ENCODE measurements at places on chromosomes 3 and 15.

DNA sequence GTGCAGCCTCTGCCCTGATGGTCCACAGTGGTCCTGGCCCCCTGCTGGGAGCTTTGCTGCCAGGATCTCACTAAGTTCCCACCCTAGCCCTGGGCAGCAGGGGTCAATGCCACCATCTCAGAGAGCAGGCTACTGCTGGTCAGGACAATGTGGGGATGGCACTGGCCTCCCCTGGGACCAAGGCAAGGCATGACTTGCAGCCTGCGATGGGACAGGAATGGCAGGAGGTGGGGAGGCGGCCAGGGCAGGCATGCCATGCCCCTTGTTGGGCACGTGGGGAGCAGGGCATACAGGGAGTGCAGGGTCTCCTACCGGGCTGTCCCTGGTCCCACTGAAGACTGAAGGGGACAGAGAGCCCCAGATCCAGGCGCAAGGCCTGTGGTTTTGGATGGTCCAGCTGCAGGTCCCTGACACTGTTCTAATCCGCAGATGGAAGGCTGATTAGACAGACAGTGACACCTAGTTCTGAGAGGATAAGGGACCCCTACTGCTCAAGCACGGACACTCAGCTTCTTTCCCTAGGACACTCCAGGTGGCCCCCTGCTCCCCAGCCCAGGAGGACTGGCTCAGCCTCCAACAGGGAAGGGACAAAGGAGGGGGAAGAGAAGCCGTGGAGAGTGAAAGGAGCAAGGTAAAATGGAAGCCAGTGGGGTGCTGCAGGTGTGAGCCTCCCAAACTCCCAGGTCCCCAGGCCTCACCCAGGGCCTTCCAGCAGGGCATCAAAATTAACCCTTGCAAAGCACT is 69.2 kb upstream of the RPL32 start:
- no peak for DNase-seq

DNA sequence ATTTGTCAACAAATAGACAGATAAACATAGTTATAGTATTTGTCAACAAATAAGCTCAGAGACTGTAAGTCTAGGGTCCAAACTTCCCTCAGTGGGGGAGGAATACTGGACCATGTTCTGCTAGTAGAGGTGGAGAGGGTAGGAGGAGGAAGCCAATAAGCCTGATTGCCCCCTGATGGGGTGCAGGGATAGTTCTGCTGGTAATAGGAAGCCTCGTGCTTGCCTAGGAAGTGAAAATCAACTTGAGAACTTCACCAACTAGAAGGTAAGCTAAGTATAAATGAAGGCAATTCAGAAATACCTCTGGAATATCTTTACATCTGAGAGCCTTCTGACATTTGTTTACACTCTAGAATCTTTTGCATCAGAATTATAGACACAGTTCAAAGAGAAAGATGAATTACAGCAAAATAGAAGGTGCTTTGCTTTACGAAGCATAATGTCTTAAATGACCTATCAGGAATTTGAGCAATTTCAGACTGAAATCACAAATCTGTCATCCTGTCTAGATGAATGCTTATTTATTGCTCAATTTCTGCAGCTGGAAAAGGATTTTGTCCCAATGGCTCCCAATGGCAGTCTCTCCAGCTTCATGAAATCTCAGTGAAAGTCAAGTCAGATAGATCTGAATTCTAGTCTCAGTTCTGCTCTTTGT is 225.6 kb upstream of the TBC1D5 start:
- no peak for DNase-seq

DNA sequence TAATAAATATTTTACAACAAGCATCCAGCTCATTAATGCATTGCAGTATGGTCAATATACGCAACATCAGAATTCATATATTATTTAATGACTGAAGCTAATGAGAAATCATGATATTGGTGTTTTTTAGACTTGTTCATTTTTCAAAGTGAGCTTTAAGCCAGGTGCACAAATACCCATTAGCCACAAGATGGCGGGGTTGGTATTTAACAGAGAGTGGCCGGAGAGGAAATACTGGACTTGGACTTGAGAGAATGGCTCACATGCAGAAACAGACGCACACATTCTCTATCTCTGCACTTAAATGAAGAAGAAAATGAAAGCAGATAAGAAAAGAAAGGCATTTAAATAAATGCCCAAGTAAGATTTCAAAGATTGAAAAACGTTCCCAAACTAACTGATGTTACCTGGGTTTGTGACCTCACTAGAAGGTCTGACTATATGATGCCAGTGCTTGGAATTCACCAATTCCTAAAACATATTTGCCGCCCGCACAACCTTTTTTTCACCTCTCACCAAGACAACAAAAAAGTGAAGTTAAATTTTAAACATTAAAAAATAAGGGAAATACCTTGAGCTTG is 21.2 kb upstream of the CRBN start:
- DNase-seq, result peak; percentile 18

DNA sequence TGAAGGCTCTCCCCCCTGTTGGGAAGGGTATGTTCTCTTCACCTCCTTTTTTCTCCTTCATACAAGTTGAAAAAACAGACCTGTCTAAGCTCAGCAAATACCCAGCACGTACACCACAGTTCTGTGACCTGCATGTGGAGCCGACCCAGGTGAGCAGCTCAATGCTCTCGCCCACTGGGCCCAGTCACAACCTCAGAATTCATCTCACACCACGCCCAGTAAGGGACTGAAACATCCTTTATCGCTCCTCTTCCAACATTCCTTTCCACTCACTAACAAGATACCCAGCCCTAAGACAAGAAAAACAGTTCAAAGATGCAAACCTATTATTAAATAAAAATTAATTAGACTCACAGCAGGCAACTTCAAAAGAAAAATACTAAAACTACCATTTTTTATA is 68.9 kb downstream of the FOXP1 start:
- no peak for DNase-seq

- no peak for DNase-seq
Observed at GRCh38 chr3:146544929-146545528, 622 bp upstream of the PLSCR1 start.

DNA sequence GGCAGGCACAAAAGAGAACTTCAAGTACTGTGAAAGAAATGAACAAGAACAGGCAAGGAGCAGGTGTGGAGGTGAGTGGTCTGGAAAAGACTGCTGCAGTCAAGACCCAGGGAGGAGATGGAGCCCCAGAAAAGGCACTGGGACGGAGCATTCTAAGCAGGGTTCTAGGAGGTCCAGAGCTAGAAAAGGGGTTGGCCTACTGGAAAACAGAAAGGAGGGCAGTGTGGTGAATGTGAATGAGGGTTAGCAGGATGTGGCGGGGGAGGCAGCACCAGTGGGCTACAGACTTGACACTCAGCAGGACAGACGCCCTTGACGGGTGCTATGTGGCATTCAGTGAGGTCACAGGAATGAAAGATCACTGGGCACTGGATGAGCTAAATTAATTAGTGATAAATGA is 75.7 kb downstream of the SENP2 start:
- no peak for DNase-seq

GRCh38 chr15:99131441-99132023 is 26.7 kb downstream of the SYNM start:
- DNase-seq, result no peak

DNA sequence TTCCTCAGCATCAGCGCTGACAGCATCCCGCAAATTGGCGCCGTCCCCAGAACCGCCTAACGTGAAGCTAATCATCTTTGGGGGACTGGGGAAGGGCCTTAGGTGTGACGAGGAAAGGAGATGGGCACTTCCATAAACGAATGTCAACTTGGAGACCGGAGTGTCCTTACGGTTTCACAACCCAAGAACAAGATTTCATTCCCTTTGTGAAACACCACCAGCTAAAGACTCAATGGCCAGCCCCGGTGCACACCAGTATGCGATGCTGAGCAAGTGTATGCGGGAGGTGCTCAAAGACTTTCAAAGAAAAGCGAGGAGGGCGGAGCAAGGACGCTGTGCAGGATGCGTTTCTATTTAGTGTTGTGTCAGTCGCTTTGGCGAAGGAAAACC is 759 bp upstream of the TTBK2 start:
- DNase-seq, result peak; percentile 18

All from NCI-H2081 (cell line).